ENCODE measurements at places on chromosomes 2 and 18. TPM values are rescaled to one million over a fixed set of nuclear protein-coding genes. Genes with fewer than 3 reads are reported as not detected.

Gene FHOD3
- polyA plus RNA-seq: 10.9 TPM

Gene ATAD2B
- polyA plus RNA-seq: 1.7 TPM

DNA sequence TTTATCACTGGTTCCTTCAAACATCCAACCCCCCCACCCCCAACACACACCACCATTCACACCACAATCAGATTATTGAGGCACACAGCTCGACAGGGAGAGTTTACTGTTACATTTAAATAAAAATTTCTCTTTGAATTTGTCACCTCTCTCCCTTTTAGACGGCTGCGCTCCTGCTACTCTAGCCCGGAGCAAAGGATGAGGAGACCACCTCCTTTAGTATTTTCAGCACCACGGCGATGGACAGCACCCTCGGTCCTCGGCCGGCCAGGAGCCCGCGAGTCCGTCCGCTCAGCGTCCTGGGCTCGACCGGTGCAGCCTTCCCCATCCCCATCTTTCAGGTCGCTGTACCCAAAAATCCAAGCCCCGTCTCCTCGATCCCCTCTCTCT is 892 bp downstream of the CELF4 start:
- DNase-seq: peak; percentile 52

DNA sequence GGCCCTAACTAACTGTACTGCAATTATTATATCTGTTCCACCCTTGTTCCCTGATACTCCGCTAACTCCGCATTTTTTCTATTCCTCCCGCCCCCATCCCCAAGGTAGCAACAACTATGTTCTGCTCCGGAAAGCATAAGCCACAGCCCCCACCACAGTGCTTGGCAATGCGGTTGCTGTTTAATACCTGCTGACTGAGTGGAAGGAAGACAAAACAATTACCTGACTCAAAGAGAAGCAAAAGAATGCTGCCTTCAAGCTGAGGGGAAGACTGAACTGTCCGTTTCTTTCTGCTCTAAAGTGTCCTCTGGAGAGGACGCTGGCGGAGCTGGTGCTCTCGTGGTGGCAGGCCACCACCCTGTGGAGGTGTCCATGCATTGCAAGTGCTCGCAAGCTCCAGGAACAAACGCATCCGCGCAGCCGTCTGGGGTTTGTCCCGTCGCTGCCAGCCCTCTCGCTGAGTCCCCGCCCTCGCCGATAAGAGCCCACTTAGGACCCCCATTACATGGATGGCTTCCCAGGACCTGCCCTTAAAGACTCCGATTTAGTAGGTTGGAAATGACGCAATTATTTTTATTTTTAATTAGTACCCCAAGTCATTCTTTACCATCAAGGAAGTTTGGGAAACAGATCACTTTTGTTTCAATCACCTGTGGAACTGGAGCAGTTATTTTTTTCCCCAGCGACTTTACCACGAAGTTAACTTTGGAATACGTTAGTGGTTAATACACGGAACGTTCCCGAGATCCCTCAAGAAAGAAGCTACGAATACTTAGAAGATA is 1.6 kb upstream of the MYL12A start:
- peak; percentile 77 for DNase-seq

DNA sequence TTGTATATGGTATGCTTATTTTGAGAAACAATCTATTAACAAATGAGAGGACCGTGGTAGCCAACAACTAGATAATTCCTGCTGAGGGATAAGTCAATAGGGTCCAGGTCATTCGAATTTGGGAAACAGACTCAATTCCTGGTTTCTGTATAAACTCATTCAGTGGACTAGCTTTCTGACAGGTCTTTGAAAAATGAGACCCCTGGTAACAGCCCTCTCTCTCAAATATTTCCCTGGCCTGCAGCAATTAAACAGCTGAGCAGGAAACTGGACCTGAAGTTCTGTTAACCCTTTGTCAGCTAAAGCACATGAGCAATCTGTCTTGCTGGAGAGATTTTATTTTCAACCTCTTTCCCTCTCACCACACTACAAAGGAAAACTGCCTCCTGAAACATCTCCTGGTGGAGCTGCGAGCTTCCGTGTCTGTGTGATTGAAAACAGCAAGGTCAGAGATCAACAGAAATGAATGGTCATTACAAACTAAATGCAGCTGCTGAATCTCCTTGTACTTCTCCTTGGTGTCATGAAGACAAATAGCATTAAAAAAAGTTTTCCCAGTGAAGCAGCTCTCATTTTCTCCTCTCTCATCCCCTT is 70.3 kb upstream of the CCDC85A start:
- no peak for DNase-seq

- peak; percentile 34 for DNase-seq
Measured at GRCh38 chr18:50338122-50338521, 36.7 kb upstream of the SKA1 start.

GRCh38 chr2:9797681-9798556 is 45.4 kb upstream of the TAF1B start:
- no peak for DNase-seq

DNA sequence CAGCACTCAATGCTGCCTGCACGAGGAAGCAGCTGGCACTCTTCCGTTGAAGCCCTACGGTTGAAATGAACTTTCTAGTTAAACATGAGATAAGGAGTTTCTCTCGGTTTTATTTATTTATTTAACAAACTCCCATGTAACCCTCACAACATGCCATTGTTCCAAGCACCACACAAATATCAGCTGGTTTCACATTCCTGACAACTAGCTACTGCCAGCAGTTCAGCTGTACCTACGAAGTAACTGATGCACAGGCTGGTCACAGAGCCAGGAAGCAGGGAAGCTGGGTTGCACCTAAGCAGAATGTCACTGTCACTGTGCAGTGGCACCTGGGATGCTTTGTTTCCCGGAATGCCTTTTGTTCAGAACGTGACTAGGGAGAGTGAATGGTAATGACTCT is 18.1 kb downstream of the TIMM21 start:
- no peak for DNase-seq
